GM23338 (cell line): ENCODE measurements at places on chromosomes 5 and 9.
A peak's percentile ranks its signal among the peaks of the same experiment; 100 is the strongest.

GRCh38 chr9:93657331-93658111 lies 81.1 kb downstream of the PHF2 start:
- DNase-seq: no peak

GRCh38 chr5:122253794-122254193 lies 58.2 kb upstream of the SNCAIP start:
- no peak for DNase-seq

DNA sequence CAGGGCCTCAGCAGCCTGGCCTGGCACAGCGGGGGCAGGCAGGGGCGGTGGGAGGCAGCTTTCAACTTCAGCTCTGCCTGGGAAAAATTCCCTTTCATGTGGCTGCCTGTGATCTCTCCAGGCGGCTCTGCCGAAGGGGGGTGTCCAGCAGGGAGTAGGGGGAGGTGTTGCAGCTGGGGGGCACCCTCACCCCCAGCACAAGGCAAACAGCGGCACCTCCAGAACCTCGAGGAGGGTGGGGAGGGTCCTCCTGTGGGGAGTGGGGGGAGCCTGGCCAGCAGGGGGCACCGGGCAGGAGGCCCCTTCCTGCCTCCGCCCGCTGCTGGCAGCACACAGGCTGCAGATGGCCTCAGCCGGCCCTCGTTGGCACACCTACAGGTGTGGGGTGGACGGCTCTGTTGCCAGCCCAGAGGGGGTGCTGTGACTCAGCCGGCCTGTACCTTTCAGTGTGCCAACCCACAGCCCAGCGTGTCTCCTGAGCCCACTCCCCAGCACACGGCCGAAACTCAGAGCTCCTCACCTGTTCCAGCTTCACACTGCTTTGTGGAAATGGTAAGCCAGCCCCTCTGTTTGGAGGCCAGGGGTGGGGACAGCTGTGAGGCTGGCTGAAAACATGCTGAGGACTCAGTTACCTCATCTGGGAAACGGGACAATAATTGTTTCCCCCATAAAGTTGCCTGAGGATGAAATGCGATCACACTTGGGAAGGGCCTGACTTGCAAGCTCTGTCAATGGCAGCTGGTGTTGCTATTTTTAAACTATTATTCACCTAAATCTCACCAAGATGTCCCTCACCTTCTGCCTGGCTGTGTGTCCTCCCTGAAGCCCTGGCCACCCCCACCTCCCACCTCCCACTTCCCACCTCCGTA lies 37.0 kb downstream of the CXXC5 start:
- peak; percentile 43 for DNase-seq

GRCh38 chr5:109656829-109657228 lies 32.9 kb upstream of the MAN2A1 start:
- DNase-seq: no peak

DNA sequence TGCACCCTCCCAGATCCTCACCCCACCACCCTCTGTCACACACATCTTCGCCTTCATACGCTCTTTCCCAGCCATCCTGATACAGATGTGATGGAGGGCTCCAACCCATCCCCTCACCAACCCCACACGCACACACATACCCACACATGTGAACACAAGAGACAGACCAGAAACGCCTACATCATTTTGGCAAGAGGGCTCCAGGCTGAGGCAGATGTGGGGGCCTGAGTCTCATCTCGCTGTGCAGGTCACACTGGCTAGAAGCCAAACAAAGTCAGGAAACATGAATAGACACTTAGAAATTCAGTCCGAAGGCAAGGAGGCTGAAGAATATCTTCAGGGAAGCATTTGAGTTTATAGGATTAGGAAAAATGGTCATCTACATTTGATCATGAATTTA lies 6.2 kb downstream of the PRDM12 start:
- no peak for DNase-seq

DNA sequence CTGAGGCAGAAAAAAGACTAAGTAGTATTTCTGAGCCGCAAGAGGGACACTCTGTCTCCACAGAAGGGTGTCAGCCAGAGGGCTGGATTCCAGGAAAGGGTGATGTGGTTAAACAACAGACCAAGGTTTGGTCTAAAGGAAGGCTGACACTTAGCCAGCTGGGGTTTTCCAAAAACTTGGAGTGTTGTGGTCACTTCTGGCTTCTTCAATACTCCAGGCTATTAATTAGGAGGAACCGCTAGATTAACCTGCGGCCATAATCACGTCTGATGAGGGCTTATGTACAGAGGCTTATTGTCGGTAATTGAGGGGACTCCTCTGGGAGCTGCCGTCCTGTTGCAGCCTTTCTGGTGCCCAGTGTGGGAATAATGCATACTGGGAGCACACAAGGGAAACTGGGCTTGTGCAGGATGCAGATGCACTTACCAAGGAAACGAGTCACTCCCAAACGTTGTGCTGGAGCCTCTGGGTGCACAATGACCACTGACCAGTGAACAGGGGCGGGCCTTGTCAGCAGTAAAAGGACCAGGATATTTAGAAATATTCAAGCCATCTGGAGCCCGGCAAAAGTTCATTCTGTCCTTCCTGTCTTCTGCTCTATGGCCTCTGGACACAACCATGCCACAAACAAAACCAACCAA lies 70.2 kb upstream of the TUT7 start:
- DNase-seq: no peak

- DNase-seq: no peak
Observed at GRCh38 chr9:4887556-4887955, 94.8 kb downstream of the RCL1 start.

GRCh38 chr9:114170771-114171461 lies 15.6 kb downstream of the COL27A1 start:
- DNase-seq: no peak

DNA sequence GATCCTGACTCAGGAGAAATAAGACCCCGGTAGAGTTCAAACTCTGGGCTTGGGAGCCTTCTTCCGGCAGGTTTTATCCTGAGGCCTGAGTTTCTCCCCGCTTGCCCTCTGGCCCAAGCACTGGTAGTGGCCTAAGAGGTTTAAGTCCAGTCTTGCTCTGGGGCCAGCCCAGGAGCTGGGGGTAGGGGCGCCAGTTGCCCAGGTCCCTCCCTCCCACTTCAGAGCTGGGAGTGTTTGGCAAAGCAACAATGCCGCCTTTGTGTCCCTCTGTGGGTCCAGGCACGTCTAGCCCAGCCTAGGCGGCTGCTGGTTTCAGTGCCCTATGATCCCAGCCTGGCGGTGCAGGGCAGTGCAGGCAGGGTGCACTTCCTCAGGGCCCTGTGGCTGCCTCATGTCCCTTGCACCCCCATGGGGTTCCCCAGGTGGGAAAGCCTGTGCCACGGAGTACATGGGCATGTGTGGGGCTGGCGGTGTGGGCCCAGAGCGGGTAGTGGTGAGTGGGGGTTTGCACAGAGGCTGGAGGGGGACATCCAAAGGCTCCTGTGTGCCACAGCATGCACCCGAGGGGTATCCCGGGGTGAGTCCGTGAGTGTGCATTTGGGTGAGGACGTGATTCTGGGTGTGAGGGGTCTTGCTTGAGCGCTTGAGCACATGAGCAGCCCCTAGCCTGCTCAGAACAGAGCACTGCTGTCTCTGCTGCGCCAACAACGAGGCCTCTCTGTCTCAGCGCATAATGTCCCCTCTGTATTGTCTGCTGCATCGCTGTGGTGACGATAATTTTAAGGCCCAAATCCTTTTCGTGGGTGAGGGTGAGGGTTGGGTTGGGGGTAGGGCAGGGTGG lies 61.7 kb upstream of the PSD2 start:
- DNase-seq: peak; percentile 44
